Jurkat, Clone E6-1 (cell line): ENCODE measurements at places on chromosomes 11 and 22.

DNA sequence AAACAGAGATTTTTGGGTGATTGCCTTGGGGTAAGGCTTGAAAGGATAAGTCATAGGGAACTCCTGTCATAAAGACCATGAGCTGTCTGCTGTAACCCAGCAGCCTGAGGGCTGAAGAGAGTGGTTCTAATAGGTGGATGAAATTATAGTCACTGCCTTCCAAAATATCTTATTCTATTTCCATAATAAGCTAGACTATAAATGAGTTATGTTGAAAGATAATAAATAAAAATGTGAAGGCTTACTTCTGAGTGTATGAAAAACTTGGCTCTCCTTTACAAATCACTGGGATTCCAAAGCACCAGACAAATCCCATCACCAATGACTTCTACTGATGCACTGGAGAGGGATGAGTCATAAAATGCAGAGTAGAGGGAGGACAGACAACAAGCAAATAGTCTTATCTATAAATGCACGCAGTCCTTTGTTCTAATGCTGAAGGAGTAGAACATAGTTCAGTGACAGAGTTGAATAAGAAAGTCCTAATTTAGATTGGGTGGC lies 775.0 kb upstream of the LRRC4C start:
- DNase-seq: no peak

DNA sequence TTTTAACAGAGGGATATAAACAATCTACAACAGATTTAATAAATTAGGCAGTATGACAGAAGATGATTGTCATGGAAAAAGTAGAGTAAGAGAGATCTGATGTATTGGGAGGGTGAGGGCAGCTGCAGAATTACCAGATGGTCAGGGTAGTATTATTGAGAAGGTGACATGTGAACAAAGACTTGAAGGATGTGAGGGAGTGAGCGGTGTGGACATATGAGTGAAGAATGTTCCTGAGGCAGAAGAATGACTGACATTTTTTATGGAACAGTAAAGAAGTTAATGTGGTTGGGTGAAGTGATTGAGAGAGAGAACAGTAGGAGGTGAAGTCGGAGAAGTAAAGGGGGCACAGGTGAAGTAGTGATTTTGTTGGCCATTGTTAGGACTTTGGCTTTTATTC lies 42.4 kb upstream of the HIPK3 start:
- DNase-seq: no peak

DNA sequence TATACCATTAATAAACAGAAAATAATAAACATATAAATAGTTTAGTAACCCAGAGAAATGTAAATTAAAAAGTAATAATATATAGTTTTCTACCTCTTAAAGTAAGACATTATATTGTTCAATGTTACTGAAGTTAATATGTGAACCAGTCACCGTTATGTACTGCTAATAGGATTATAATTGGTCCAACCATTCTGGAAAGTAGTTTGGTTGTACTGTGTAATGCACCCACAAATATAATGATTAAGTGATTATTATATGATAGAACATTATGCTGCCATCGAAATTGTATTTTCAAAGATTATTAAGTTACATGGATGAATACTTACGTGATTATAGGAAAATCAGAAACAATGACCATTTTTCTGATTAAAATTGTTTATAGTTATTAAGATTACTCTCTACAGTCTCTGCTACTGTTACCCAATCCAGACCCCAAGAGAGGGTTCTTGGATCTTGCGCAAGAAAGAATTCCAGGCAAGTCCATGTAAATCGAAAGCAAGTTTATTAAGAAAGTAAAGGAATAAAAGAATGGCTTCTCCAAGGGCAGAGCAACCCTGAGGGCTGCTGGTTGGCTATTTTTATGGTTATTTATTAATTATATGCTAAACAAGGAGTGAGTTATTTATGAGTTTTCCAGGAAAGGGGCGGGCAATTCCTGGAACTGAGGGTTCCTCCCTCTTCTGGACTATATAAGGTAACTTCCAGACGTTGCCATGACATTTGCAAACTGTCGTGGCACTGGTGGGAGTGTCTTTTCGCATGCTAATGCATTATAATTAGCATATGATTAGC lies 50.1 kb downstream of the ACER3 start:
- DNase-seq: no peak

DNA sequence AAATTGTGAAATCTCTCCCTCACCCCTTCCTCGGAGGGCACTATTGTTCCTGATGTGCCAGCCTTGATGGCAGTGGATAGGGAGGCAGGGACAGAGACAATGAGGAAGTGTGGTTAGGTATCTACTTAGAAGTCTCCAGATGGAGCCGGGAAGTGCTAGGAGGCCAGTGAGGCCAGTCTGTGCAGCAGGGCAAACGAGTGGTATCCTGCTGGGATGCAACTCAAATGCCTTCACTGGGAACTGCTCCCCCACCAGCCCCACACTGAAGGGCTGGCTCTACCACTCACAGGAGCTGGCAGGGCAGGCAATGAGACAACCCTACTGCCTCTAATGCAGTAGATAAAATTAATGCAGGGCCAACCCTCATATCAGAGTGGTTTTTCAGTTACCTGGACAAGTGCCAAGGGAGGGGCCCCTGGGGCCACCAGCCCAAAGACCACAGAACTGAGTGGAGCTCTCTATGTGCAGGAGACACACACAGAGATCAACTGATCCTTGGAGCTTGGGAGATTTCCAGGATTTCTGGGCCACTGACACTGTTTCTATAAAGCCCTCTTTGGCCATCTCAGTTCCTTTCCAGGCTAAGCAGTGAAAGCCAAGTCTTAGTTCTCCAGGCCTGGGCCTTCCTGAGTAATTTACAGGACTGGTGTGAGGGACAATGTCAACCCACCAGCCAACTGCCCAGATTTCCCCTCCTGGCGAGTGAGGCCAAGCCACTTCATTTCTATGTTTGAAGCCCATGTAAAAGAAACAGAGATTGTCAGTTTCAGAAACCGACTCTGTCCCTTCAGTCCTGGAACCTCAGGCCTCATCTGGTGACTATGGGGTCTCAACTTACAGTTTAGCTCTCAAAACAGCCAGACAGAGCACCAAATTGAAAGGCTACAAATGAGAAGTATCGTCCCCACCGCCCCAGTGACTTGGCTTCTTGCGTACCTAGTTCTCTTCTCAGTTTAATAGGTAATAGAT lies 4.1 kb downstream of the MIF start:
- DNase-seq: no peak

DNA sequence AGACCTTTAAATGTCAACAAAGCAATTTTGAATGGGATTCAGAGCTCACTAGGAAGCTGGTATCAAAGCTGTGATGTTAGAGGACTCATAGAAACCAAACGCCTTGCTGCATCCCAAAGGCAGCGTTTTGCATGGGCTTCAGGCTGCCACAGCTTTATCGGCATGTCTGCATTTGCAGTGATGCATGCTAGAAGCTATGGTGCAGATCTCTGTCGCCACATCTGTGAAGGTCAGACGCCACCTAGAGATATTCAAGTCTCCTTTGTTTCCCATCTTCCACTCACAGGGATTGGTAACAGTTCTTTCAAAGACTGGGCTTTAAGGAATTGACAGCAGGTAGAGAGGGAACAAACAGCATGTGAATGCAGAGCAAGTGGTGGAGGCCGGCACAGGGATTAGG lies 47.8 kb downstream of the NTM start:
- DNase-seq: no peak

DNA sequence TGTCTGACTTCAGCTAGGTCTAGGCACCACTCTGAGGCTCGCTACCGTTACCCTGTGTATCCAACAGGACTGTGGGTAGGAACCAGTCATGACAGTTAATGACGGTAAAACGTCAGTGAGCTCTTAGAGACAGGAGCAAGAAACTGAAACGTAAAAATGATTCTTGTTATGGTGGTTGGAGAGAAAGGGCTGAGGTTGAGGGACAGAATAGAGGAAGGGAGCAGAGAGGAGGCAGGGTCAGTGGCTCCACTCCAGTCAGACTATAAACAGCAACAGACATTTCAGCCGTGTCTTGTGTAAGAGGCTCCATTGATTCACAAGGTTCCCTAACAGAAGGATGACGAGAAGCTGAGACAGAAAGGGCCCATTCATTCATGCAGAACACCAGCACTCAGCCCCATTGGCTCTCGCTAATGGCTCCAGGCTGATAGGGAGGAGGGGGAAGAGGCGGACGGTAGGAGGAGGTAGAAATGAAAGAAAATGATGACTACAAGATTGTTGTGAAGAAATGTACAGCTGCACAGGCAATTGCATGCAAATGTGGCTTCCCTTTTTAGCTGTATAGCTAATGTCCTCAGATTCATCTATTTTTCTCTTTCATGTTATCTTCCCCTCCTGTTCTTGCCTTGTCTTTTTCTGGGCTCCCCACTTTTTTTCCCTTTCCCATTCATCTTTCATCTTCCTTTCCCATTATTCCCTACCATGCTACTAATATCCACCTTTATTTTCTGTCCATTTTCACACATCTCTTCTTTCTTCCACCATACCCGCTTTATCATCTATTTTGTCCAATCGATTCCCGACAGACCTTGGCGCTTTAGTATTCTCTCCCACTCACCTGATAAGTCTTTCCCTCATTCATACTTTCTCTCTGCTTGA lies 34.3 kb downstream of the ETS1 start:
- no peak for DNase-seq

- DNase-seq: no peak
These were observed 200.3 kb upstream of the MPPED2 start for GRCh38 chr11:30786256-30787110.

DNA sequence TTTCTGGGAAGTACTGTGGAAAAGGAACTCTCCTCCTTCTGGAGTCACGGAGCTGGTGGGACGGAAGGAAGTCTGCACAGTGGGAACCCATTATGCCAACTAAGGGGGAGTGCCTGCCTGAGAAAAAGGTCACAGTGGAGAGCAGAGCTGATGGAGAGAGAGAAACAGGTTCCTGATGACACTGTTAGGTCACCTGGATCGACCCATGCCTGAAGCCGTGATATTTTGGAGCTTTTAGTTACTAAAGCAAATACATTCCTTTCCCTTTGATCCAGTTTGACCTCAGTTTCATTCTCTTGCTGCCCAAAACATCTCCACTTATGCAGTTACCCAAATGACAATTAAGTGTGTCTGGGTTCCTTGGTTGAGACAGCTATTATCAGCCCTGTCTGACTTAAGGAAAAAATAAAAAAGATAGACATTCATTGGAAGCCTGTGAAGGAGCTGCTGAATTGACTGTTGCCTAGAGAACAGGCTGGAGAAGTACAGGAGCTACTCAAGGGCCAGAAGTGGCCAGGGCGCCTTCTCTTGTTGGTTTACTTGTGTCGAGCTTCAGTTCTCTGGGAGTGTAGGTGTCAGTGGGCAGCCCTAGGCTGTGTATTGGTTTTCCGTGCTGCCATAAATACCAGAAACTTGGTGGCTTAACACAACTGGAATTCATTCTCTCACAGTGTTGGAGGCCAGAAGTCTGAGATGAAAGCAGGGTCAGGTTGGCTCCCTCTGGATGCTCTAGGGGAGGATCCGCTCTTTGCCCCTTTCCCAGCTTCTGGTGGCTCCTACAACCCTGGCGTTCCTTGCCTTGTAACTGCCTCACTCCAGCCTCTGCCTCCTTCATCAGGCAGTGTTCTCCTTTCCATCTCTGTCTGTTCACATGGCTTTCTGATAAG lies 13.6 kb downstream of the MRGPRD start:
- no peak for DNase-seq

- DNase-seq: no peak
These were observed 86.5 kb downstream of the FAM76B start for GRCh38 chr11:95703049-95703448.

DNA sequence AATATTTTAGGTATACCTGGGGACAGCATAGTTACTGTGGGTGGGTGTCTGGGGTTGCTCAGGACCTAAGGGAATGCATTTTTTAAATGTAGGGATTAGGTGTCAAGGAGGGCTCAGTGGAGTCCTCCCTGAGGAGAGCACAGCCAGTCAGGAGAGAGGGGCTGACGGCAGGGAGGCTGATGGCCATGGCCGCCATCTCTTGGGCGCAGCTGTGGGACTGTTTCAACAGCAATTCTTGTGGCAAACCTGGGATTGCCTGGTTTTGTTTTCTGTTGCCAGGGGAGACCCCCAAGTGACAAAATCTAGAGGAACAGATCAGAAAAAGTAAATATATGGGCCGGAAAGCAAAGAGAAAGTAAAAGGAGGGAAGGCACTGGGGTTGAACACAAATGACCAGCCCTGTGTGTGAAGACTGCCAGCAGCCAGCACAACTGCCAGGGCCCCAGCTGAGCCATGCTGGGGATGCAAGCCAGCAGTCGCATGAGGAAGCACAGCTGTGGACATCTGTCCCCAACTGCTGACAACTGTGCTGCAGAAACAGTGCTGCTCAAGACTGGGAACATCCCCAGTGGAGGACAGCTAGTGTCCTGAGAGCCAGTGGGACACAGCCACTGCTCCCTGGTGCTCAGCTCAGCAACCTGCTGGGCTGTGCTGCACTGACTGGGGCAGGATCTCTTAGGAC lies 10.5 kb downstream of the MIF start:
- DNase-seq: no peak

GRCh38 chr22:20510811-20511577 lies 3.6 kb downstream of the MED15 start:
- DNase-seq: no peak

GRCh38 chr22:17491090-17491640 lies 72.1 kb upstream of the SLC25A18 start:
- no peak for DNase-seq

- no peak for DNase-seq
These were observed 87.2 kb downstream of the KCNC1 start for GRCh38 chr11:17821648-17822400.

DNA sequence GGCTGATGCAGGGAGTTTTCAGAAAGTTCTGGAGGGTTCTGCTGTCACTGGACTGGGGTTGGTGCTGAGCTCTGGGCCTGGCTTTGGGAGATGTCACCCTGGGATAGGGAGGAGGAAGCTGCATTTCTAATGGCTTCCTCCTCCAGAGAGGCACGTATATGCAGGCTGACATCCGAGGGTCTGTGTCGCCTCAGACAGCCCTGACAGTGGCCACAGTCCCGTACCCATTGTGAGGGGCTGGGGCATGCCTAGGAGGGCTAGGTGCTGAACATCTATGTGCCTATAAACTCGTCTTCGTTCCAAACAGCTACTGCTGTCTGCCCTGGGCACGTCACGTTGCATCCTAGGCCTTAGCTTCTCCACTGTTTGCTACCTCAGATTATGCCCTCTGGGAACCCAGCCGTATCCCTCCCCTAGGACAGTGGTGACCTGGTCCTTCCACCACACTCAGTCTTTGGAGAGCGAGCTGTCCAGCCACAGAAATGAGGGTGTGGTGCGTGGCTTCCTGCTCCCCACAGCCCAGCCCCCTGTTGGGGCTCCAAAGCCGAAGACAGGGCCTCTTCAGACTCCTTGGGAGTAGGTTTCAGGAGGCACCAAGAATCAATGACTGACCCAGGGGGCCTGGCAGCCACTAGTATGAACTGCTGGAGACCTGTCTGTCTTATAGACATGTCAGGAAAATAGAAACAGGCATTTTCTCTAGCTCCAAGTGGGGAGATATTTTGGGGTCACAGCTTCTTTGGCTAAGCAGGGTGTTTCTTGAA lies 26.4 kb downstream of the ADAMTS15 start:
- no peak for DNase-seq
